Activated CD4-positive, CD25-positive, alpha-beta regulatory T cell treated with anti-CD3 and anti-CD28 coated beads, Interleukin-2, amount 50 U/mL, for 24 hours (primary cell): ENCODE measurements at places on chromosomes 7 and 10.

GRCh38 chr7:141242568-141242967, 168.7 kb downstream of the TMEM178B start:
- no peak for ATAC-seq

GRCh38 chr7:44772867-44773266, 23.6 kb upstream of the PPIA start:
- ATAC-seq: no peak

GRCh38 chr10:15859509-15859905, 800 bp downstream of the MINDY3 start:
- no peak for ATAC-seq

GRCh38 chr10:44908066-44908749, 2.9 kb upstream of the TMEM72 start:
- no peak for ATAC-seq

- ATAC-seq: no peak
Measured at GRCh38 chr7:30169579-30169978, 34.8 kb downstream of the MTURN start.

DNA sequence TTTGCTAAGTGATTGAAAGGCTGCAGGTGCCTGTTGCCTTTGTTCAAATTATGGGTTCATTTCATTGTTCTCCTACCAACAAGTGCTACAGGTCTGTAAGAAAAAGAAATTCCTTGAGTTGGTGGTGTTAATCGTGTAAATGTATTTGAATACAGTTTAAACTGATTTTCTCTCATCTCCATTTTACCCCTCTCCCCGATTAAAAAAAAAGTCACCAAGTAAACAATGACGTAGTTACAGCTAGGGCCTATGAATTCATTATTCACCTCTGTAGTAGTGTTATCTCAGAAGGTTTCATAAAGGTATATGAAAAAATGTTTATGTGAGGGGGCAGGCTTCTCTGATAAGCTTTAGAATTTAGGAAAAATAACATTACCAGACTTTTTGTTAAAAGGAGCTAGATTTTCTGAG, 1.1 kb downstream of the REEP3 start:
- ATAC-seq: peak; percentile 15

DNA sequence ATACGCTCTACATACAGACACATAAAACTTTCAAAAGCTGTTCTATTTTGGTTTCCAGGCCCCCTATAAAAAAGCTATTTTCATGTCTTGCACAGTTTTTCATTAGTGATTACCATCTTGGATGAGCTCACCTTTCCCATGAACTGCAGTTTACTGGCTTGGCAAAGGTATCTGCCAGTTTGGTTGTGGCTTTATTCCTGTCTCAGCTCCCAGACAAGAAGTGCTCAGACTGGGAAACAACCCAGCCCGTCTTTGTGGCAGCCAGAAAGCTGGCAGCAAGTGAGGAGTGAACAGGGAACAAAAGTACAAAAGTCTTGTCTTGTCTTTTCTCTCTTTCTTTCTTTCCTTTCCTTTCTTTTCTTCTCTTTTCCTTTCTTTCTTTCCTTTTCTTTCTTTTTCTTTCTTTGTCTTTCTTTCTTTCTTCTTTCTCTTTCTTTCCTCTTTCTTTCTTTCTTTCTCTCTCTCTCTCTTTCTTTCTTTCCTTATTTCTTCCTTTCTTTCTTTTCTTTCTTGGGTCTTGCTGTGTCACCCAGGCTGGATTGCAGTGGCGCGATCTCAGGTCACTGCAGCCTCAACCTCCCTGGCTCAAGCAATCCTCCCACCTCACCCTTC, 138.8 kb downstream of the CFAP58 start:
- no peak for ATAC-seq

GRCh38 chr7:125061776-125062397, 132.3 kb upstream of the POT1 start:
- peak; percentile 58 for ATAC-seq

DNA sequence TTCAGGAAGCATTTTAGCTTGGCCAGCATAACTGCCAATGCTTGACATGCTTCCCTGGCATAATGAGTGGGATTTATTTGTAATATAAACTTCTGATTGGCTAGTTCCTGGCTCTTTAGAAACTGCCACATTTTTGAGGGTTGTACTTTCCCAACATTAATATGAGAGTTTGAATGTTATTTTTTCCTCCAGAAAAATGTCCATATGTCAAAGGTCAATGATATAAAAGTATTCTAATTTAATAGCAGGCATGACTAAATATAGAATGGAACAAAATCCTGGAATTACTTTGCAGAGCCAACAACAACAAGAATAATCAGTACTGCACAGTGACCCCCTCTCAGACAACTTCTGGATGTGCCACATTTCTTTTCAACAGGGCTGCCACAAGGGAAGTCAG, 352.6 kb downstream of the PRPF18 start:
- no peak for ATAC-seq

DNA sequence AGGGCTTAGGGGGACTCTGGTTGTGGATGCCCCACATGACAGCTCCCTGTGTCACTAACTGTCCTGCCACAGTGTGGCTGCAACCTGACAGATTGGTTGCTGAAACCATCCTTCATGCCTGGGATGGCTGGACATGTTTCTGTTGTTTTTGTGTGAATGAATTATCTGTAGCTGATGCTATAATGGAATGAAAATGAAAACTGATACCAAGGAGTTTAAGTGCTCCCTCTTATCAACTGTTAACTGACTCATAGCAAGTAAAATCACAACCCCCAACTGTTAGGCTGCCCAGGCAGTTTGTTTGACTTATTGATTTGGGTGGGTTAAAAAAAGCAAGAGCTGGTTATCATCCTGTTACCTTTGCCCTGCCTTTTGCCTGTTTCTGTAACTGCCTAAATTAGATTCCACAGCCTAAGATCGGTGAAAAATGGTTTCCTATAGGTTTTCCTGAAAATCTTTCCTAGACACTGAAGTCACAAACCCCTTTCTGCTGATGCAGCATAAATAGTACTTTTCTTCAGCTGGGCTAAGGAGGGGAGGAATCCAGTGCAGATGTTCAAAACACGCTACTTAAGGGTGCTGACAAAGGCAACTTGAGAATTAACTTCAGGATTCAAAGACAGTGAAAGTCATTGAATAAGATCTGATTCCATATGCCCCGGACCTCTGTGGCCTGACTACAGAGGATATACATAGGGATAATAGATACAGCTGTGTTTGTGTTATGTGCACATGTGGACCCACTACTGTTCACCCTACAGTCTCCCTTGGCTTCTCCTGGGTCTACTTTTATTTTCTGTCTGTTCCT, 5.7 kb downstream of the FRAT2 start:
- peak; percentile 64 for ATAC-seq

GRCh38 chr7:28674359-28674782, 262.1 kb downstream of the CREB5 start:
- no peak for ATAC-seq

- peak; percentile 62 for ATAC-seq
Measured at GRCh38 chr7:79452032-79452494, 1.4 kb downstream of the MAGI2 start.

GRCh38 chr10:78218798-78219490, 185.3 kb downstream of the RPS24 start:
- no peak for ATAC-seq

DNA sequence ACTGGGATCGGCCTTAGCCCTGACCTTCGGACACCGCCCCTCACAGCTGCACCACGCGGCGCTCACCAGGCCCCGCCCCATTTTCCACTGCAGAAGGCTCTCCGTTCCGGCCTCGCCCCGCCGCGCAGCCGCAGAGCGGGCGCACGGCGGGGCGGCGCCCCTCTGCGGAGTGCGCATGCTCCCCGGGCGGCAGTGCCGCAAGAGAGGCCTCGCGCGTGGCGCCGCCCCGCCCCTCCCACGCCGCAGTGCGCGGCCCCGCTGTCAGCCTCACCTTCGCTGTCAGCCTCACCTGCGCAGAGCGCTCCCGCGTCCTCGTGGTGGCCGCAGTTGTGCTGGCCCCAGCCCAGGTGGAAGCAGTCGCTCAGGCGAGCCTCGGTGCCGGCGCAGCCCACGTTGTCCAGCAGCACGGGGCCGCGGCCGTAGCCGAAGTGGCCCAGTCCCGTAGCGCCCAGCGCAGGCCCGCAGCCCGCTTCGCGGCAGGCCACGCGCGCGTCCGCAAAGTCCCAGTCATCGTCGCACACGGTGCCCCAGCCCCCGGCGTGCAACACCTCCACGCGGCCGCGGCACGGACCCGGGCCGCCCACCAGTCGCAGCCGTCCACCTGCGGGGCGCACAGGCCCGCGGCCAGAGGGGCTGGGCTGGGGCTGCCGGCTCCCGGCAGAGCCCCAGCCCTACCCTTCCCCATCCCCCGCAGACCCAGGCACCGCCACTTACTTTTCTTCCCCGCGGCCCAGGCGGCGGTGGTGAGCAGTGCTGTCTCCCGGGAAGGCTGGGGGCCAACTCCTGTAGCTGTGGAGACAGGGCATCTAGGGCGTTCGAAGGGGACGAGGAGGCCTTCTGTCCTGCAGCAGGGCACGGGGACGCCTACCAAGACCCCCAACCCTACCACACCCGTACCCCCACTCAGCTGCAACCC, 16.1 kb downstream of the SSC4D start:
- ATAC-seq: peak; percentile 82

- no peak for ATAC-seq
Measured at GRCh38 chr7:12884856-12885440, 197.5 kb downstream of the ARL4A start.

DNA sequence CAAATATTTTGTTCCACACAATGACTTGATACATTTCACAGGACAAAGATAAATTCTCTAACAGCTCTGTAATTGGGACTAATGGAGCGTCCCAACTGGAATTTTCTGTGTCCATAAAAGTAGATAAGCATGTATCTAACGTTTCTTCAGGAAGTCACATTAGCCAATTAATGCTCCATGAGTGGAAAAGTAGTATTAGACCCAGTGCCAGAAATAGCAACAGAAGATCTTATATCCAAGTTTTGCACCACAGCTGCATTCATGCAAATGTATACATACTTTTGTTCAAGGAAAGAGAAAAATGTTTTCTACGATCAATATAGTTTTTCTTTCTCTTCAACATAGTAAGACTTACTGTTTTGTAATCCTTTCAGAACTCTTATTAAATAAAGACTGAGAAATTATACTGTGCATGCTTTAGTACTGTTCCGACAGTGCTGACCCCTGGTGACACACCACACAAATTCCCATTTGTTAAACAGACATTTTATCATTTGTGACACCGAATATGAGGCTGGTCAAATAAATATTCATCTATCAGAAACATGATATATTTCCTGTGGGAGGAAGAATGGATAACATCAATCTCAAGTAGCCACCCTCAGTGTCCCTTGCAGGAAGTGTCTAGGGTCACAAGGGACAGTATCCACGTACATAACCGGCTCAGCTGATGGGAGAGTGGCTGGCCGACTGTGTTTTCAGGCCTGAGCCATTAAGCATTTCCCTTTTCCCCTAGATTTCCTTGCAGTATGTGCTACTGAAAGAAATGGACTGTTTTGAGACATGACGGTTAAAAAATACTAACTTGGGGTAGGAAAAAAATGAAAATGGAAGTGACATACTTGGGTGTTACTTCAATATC, 102.1 kb upstream of the RSU1 start:
- no peak for ATAC-seq

- no peak for ATAC-seq
Measured at GRCh38 chr7:55113760-55114540, 95.1 kb downstream of the EGFR start.

DNA sequence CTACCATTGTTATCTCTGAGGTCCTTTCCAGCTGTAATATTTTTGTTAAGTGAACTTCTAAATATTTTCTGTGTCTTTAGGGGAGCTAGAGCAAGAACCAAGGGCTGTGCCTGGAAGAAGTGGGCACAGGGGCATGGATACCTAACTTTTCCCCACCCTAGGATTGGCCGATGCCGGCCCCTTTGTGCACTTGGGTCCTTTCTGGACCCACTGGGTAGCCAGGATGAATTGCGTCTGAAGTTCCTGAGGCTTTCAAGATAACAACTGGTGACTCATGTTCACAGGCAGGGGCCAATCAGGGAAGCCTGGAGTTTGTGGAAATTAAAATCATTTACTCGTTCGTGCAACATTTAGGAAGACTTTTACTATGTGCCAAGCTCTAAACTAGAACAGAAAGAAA, 758 bp downstream of the DPCD start:
- no peak for ATAC-seq

DNA sequence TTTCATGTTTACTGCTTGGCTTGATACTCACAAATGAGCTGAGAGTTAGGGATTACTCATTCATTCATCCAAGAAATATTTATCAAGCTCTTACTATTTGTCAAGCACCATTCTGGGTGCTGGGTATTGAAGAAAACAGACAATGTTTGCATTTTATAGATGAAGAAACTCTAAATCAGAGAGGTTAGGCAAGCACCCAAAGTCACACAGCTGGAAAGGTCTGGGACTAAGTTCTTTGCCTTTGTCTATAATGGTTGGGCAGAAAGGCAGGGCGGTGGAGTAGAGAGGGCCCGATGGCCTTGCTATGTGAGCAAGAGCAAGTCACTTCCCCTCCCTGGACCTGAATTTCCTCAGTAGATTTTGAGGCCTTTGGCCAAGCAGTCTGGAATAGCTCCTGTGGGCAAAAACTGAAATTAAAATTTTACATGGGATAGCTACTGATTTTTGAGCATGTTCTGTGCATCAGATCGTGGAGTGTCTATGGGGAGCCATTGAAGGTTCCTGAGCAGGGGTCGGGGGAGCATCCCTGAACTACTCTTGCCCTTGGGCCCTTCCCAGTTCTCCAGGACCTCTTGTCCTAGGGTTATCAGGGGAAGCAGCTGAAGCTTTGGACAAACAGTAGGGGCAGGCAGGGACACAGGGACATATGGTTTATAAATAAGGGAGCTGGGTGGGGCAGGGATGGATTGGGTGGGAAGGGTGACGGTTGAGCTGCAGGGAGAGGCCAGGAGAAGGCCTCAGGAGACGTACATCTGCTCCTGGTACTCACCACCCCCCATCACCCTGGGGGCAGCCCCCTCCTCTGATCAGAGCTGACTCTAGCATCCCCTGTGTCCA, 23.3 kb downstream of the AQP1 start:
- no peak for ATAC-seq

DNA sequence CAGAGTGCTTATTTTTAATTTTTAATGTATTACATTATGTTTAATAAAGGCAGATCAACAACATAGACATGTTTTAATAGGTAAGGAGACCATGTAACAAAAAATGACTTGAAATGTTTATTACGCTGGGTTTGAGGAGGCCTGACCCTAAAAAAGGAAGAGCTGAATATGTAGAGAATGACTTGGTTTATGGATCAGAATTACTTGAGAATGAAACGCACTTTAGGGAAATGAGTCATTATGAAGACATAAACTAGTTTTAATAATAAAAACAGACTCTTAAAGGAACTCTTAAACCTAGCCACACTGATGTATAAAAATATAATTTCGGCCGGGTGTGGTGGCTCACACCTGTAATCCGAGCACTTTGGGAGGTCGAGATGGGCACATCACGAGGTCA, 56.5 kb downstream of the CTTNBP2 start:
- ATAC-seq: no peak

DNA sequence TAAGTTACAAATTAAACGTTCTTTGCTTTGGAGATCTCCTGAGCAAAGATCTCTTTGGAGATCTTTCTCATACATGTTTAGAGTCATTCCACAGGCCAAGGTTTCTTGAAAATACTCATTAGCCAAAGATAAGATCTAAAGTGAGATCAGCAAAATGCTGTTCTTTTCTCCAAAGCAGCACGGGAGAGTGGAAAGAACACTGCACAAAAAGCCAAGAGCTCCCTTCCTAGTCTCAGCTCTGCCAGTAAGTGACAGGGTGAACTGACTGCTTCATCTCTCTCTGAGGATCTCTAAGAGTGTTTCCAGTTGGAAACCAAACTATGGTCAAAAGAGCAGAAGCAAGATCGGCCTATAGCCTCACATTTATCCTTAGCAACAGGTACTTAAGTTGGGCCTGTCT, 168.4 kb upstream of the ASAH2 start:
- no peak for ATAC-seq

- no peak for ATAC-seq
Measured at GRCh38 chr7:70733090-70733489, 398.9 kb upstream of the GALNT17 start.
